Activated effector memory CD4-positive, alpha-beta T cell treated with anti-CD3 and anti-CD28 coated beads, Interleukin-2, amount 50 U/mL, for 16 hours (primary cell): ENCODE measurements at places on chromosomes 6 and 20.

GRCh38 chr6:121330516-121330915, 3.8 kb downstream of the TBC1D32 start:
- DNase-seq: no peak

DNA sequence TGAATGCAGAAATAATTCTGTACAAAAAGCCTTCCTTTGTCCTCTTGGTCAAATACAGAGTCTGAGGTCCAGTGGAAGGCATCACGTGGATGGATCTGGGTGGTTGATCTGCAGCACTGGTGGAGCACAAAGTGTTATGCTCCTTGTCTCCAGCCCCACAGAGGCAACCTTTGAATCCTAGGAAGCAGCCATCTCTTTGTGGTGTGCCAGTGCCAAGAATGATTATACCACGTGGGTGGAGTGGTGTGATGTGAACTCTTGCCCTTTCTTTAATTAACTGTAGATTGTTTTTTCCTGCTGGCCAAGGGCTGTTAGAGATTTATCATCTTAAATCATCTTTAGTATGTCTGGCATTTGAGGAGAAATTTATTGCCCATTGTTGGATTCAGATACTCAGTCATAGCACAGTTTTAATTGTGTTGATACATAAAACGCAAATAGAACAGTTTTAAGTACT, 31.1 kb downstream of the NCOA7 start:
- DNase-seq: no peak

- DNase-seq: no peak
Observed at GRCh38 chr20:51574248-51575033, 31.9 kb upstream of the NFATC2 start.

DNA sequence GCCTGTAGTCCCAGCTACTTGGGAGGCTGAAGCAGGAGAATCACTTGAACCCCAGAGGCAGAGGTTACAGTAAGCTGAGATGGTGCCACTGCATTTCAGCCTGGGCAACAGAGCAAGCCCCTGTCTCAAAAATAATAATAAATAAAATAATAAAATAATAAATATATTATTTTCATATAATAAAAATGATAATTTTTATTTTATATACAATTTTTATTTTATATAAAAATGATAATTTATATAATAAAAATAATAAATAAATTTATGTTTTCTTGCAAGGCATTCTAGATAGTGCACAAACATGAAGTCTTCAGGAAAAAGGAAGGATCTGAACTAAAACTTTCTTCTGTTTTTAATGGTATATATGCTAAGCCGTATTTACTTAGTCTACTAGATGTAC, 12.6 kb upstream of the SGK1 start:
- no peak for DNase-seq

DNA sequence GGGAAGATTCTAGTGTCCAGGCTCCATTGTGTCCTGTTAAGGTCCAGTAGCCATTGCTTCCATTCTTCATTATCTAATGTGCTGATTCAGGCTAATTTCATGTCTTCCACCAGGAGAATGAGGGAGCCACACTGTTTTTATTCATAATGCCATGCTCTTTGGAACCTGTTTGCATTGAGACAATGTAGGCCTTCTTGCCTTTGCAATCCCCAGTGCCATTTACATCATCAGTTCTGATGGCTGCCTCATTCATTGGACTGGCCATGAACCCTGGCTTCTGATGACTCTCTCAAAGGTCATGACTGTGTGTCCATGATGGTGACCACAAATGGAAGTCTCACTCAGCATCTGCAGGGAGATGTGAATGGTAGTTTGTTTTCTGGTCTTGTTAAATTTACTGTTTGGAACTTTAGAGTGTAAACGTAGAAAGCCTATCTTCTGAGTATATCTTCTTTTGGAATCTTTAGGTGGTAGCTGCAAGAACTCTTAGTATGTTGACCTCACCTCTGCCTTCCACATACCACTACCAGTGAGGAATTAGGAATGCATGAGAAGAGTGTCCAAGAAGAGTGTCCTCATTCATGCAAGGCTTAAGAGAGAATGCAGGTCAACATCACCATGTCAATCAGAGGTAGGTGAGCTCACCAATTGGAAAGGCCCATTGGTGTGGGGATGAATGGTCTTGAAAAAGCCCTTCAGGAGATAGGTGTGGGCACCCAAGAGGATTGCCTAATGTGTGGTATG, 42.9 kb upstream of the ZFP64 start:
- DNase-seq: no peak

GRCh38 chr20:43293068-43293786, 103.5 kb upstream of the PTPRT start:
- DNase-seq: no peak

DNA sequence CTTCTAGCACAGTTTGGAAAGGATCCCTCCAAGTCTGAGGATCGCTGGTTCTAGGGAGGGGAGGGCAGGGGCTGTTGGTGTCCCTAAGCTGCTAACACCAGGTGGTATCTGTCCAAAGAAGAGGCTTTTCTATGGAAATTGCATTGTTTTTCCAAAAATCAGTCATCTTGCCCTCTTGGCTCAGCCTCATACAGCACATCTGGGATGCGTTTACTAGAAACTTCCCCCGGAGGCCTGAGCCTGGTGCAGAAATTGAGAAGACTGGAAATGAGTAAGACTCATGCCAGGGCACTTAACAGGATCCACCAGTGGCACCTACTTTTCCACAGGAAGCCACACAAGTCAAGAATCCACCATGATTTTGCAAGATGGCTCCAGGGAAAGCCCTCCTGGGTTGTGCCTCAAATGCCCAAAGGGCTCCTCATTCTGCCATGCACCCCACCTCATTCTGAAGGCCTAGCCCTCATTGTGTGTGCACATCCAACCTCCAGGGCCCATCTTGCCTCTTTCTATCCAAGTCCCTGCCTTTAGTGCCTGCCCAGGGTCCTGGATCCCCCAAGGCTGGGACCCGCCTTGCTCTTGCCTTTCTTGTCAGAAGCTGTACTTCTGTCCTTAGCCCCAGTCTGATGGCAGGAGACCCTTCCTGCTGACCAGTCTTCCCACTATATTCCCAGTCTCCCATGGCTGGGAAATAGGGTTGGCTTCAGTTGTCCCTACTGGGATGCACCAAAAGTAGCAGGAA, 97.6 kb downstream of the MRPL14 start:
- DNase-seq: peak; percentile 45

DNA sequence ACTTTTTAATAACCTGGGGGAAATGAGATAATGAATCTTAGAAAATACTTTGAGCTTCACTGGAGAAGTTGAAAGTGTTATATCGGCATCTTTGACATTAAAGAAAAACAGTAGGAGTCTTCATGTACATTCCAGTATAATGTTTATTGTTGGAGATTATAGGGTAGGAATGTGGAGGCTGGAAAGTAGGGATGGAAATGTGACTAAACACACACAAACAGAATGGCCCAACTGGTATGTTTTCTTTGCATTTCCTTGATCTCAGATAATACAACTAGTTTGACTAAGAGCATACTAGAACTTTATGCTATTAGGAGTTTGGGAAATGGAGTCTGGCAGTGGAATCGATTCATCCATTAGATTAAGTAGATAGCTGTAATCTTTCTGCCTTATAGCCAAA, 10.1 kb upstream of the BAG2 start:
- DNase-seq: no peak

DNA sequence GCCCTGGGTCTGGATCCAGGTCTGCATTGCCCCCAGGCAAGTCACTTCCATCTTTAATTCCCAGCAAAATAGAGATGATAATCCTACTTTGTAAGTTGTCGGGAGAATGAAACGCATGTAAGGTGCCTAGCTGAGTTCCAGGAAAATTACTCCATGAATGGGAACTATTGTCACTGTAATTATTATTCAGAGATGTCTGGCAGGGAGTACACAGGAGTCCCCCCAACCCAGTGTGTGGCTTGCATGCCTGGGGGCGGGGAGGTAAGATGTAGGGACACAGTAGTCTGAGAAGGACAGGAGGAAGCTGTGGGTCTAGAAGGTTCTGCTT, 85.4 kb downstream of the CD40 start:
- DNase-seq: no peak

DNA sequence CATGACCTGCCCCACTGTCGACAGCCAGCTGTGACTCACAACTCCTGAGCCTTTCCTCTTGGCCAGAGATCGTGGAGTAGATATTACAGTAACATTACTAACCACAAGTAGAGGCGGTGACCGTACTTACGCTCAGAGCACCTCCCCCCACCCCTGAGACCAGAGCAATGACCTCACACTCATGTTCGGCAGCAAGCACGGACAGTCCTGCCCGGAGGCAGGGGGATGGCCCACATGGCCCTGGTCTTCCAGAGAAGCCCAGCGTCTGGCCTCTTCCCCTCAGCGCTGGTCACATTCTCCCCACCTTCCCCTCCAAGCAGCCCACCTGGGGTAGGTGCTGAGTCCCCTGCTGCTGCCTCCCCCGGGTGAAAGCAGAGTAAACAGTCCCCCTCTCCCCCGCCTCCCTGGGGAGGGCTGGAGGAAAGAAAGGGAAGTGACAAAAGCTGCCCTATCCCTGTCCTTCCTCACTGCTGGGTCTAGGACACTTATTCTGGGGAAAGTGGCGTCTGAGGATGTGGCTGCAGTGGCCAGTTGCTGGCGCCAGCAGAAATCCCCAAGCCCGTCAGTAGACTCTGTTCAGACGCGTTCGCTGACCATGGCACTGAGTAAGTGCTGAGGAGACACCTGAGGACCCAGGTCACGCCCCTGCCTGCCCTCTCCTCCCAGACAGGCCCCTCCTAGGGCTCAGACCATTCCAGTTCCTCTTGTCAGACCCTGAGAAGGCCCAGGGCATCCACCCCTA, 68.5 kb downstream of the MRPL14 start:
- DNase-seq: no peak

DNA sequence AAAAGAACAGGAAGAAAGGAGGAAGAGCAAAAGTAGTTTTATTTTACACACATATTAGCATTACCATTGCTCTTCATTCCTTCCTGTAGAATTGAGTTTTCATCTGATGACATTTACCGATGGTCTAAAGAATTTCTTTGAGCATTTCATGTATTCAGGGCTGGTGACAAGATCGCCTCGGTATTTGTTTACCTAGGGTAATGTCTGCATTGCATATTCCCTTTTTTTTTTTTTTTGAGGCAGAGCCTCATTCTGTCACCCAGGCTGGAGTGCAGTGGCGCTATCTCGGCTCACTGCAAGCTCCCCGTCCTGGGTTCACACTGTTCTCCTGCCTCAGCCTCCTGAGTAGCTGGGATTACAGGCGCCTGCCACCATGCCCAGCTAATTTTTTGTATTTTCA, 19.3 kb downstream of the RAB22A start:
- no peak for DNase-seq

DNA sequence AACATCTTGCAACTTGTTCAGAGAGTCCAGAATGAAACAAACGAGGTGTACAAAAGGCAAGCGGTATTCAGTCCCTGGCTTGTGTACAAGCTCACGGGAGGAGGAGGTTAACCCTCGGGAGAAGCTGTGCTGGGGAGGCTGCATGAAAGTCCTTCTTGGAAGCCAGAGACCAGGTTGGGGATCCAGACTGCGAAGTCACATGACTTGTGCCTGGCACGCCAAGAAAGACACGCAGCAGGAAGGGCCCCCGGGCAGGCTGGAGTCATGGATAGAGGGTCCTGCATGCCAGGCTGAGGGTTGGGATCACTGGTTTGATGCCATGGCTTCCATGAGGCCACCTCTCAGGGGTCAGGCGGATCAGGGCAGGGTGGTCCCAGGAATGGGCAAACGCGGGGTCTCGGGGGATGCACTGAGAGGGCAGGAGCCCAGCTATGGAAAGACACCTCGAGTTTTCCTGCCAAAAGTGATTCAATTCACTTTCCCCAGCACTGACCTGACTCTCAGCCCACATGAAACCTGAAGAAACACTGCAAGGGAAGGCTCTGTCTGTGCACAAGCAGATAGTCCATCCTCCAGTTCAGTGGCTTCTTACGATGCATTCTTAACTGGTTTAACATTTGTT, 79.4 kb downstream of the DLL1 start:
- peak; percentile 48 for DNase-seq

DNA sequence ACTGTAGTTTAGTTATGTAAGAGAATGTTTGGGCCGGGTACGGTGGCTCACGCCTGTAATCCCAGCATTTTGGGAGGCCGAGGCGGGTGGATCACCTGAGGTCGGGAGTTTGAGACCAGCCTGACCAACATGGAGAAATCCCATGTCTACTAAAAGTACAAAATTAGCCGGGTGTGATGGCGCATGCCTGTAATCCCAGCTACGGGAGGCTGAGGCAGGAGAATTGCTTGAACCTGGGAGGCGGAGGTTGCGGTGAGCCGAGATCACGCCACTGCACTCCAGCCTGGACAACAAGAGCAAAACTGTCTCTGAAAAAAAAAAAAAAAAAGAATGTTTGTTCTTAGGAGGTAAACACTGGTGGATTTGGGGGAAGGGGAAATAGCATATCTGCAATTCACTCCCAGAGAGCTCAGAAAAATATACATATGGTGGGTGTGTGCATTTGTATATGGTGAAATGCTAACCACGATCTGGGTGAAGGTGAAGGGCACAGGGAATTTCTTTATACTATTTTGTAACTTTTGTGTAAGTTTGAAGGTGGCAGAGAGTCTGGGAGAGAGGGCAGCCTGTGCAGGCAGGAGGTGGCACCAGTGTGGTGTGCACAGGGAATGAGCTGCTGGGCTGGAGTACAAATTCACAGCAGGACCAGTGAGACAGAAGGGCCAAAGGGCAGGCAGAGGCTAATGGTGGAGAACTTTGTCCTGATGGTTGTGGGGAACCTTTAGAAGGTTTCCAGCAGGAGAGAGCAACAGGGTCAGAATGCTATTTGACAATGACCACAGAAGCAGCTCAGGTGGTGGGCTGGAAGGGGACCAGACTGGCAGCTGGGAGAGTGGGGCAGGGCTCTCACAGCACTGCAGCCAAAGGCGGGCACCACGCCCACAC, 42.4 kb downstream of the SSR1 start:
- DNase-seq: no peak

- no peak for DNase-seq
Observed at GRCh38 chr6:96626759-96627364, 63.9 kb downstream of the FHL5 start.

- DNase-seq: peak; percentile 76
Observed at GRCh38 chr6:149840345-149841075, 23.6 kb downstream of the LRP11 start.

DNA sequence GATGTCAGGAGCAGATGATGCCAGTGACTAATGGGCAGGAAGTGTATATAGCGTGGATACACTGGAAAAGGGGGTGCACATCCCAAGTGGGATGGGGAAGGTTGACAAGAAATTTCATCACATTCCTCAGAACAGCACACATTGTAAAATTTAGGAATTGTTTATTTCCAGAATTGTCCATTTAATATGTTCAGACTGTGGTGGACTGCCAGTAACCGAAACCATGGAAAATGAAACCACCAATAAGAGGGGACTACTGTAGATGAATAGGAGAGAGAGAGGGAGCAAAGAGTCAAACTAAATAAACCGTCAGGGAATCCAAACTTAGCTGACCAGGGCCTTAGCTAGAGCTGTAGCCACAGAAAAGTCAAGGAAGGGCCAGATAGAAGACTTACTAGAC, 164.4 kb upstream of the PRDM1 start:
- DNase-seq: no peak

DNA sequence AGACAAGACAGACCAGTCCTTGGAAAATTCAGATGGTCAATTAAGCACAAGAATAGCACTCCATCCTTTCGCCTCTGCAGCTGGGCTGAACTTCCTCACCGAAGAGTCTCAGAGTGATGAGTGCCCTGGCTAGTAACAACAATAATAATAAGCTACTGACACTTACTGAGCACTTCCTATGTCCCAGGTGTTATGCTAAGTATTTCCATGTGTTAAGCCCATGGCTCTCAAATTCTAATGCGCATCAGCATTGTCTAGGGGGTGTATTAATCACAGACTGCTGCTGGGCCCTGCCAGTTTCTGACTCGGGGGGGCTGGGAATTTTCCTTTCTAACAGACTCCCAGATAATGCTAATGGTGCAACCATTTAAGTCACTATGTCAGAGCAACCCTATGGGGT, 118.2 kb upstream of the LRFN2 start:
- no peak for DNase-seq
